ELF-1 (cell line): ENCODE measurements at places on chromosomes 6 and 20.
A peak's percentile ranks its signal among the peaks of the same experiment; 100 is the strongest.

DNA sequence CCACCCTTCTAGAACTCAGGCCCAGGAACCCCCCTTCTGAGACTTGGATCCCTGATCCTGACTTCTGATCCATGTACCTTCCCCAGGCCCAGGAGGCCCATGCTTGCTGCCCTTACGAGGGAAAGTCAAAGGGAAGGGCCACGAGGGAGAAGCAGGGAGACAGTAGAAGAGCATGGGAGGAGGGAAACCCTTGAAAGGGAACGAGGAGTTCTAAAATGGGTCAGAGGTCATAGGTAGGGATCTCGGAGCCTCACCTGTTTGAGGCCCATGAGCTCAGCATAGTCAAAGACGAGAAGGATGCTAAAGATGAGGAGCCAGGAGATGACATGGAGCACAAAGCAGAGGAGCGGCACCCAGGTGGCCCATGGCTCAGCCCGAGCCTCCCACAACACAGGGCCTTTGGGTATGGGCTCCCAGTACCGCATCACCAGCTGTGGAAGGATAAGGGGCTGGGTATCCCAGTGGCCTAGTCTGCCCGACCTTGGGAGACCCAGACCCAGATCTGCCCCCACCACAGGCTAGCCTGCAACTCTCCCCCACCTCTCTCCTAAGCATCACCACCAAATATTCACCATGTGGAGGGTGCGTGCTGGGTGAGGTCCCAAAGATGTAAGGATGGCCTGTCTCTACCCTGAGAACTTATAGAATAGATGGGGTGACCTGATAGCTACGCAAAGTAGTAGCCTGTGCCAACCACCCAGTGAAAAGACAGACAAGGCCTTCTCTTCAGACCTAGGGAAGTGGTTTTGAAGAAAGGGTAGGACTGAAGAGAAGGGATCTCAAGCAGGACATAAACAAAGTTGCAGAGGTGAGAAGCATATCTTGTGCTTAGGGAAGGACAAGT lies 1.5 kb downstream of the NRM start:
- DNase-seq, result no peak

- DNase-seq, result no peak
These were observed 69.9 kb downstream of the HACE1 start for GRCh38 chr6:104789770-104790190.

DNA sequence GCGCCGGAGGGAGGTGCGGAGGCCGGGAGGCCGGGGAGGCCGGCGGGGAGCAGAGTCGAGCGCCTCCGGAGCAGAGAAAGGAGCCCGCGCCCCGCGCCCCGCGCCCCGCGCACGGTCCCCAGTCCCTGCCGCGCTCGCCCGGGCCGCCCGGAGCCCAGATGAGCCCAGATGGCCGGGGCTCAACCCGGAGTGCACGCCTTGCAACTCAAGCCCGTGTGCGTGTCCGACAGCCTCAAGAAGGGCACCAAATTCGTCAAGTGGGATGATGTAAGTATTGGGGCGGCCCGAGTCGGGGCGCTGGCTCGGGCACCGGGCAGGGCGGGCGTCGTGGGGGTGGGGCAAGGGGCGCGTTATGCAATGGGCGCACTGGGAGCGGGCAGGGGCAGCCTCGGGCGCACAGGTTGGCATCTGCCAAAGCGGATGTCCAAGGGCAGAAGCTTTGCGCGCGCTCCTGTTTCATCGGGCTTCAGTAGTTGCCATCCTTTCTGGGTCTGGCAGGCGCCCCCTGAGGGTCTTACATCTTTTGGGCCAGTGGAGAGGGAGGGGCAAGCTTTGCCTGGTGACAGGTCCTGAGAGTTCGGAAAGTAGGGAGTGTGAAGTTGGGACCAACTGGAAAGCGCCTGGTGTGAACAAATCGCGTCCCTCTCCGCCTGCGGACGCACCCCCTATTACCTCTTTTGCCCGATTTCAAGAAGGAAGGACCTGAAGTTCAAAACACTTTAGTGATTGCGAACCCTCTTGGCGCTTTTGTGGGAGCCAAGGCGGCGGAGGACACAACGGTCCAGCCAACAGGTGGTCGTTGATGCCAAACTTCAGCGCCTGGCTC lies 631 bp downstream of the PLCB1 start:
- peak; percentile 18 for DNase-seq

DNA sequence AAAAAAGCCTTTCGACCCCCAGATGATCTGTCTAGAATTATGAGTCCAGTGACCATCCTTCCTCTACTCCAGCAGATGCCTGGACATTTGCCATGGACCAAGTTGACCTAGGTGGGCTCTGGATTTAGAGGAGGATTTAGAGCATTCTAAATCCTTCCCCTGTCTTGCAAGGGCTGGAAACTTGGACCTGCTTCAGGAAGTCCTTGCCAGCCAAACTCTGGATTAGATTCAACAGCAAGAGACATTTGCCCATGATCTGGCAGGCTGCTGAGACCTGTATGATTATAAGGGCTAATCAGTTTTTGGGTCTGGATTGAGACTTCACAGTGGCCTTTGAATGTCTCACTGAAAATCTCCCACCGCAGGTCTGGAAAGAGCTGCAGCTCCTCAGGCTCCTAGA lies 13.1 kb upstream of the HDGFL1 start:
- DNase-seq, result peak; percentile 14
